ENCODE measurements at places on chromosomes 4 and X.

DNA sequence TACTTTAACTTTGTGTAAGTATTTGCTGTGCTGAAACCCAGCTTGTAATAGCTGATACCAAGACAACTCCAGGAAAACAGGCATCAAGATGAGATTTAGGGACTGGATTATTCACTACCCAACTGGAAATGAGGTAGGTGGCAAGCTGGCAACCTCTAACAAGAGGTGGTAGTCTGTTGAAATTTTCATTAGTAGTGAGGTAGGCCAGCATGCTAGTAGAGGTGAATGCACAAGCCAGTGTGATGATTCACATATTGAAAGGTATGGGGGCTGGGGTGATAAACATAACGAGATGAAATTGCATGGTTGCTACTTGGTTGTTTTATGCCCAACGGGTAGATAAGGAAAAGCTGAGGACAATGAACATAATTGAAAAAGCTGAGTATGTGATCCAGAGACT is 8.5 kb upstream of the TMPRSS11D start:
- no peak for DNase-seq

DNA sequence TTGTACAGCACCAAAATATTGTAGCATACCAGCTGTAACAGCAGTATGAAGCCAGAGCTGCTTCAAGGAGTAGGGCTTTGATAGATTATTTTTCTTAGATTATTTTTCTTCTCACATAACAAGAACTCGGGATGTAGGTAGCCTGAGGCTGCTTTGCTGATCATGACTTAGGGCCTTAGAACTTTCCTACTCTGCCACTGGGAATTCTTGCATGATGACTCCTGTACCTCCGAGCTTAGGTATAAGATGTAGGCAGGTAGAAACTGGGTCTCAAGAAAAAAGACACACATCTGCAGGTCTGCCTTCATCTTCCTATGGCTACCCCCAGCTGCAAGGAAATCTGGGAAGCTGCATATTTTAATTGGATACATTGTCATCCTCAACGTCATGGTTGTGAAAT is 115.9 kb upstream of the PNPLA4 start:
- no peak for DNase-seq

DNA sequence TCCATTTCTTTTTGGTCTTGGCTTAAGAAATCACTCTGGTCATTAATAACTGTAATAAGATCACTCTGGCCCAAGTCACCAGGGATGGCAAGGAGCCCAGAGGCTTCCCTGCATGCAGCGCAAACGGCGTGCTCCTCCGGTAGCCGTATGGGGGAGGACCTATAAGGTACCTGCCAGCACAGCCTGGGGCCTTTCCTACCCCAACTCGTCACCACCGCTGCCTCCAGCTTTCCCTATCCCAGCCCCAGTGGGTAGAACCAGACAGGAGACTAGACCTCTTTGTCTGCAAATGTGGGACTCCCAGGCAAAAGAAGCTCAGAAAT is 25.9 kb downstream of the HAND2 start:
- no peak for DNase-seq

- no peak for DNase-seq
Observed at GRCh38 chr4:125070861-125071260, 243.9 kb upstream of the FAT4 start.

DNA sequence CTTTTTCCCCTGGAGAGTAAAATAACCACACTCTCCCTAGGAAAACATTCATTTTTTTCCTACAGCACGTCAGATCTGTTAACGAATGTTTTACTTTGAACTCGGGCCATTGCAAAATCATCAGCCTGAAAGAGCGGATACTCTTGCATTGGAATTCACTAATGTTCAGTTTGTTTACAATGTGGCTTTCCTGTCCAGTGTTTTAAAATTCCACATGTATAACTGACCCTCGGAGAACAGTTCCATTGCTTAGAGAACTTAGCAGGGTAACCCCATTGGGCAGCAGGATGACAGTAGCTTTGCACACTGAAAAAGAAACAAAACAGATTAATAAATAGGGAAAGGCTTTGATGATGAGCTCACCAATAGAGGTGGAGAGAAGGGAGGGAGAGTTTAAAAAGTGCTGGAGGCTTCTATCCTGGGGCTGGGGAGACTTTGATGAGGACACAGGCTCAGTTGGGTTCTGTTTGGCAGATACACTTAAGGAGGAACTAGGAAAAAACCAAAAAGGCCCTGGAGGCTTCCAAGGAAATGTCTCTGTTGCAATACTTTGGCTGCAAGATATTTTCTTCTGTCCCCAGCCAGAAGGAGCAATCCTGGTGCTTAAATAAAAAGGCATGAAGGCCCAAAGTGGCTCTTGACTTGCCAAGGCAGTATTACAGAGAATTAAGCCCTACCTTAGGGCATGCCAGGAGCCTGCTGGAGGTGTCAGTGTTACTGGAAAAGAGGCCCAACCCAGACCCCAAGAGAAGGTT is 143.1 kb downstream of the ARSF start:
- DNase-seq, result no peak

DNA sequence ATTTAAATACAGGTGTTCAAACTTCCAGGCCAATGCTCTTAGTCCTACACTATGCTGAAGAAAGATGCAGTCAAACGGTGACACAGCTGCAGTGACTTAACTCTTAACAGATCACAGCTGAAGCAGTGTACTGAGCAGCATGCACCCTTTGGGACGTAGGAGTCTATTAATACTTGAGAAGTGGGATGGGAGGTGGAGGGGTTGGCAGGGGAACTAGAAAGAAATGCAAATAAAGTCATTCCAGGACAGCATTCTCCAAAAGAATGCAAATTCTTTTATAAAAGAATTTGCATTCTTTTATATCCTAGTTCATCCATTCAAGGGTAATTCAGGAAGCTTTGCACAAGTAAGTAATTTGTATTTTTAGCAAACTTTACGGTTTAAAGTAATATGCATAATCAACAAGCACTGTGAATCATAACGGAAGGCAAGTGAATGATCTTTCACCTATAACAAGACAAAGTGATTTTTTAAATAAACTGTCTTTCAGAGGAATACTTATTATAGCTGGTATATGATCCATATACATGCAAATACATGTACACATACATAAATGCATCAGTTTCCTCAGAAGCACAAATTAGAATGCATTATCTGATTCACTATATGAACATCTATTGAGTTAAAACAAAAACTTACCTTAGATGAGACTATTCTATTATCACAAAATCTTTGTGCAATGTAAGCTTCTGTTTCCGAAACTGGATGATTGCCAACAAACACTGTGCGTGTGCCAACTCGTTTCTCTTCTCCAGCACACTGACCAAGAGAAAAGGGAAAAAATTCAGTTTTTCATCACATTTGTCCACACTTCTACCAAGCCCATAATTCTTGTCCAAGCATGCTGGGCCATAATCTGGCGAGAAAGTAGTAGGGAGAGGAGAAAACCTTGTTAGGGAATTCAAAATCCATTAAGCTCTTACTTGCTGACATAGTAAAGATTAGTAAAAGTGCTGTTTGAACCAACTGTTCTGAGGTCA is 106.5 kb downstream of the ATP11C start:
- no peak for DNase-seq

GRCh38 chr4:141210168-141210567 is 10.5 kb upstream of the ZNF330 start:
- DNase-seq, result no peak

DNA sequence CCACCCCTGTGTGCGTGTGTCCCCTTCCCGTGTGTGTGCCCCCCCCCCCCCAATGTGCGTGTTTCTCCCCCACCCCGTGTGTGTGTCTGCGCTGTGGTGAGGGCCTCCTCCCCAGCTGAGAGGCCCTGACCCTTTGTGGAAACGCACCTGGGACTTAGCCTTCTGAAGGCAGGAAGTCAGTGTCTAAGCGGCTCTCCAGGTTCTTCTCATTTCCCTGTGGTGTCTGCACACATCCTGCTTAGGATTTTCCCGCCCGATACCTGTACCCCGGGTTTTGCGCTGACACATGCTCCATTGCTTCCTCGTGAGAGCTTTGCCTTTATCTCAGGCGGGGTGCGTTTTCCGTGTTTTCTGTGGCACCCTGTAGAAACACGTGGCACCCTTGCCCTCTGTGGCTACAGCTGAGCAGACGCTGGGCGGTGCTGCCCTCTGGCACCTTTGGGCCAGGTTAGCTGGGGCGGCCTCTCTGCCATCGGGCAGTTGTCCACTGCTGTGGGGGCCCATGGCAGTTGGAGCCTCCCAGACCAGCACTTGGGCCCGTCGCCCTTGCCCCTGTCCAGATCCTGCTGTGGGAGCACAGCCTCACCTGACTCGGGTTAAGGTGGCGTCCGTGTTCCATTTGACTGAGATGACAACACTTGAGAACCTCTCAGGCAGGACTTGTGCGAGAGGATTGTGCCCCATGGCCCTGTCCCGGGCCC is 26.3 kb downstream of the MAEA start:
- no peak for DNase-seq

DNA sequence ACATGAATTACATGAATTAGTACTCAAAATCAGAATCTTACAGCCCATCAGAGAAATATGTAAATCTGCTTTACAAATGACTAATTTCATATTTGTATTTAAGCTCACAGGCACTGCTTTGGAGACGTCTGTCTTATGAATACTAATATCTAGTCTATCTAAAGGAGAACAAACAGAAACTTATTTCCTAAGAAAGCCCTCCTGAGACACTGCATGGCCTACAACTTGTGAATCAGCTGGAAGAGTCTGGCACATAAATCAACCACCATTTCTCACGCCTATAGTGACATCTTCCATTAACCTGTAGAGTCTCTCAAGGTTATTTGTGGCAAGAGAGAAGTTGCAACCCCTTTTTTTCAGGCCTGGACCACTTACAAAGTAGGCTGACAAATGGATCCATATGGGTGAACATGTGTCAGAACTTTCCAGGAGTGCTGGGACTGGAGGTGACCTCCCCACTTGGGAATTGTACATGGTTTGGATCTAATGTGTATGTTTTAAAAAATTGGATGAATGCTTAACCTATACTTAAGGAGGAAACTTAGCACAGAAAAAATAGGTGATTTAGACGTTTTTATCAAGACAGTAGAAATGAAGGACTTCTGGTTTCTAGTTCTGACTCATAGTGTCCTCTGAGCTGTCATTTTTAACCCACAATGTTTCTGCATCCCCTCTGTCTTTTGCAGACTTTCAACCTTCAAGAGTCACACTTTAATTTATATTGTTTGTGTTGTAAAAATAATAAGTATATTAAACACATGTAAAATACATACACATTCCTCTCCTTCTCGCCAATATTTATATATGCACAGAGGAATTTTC is 83.2 kb upstream of the ARHGAP24 start:
- no peak for DNase-seq

DNA sequence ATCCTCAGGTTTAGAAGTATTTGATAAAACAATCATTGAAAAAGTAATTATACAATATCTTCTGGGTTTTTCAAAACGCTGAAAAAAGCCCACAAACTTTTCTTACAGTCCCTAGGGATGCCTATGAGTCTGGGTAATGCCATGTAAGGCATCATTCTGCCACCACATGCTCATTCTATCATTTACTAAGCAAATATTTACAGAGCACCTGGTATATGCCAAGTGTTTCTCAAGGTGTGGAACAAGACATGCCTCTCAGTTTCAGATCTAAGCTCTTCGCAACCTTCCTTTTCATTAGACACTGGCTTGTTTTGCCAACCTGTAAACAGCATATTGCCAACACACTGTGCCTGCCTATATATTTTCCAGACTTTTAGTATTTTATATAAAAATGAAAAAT is 17.7 kb downstream of the MID1 start:
- DNase-seq, result no peak

DNA sequence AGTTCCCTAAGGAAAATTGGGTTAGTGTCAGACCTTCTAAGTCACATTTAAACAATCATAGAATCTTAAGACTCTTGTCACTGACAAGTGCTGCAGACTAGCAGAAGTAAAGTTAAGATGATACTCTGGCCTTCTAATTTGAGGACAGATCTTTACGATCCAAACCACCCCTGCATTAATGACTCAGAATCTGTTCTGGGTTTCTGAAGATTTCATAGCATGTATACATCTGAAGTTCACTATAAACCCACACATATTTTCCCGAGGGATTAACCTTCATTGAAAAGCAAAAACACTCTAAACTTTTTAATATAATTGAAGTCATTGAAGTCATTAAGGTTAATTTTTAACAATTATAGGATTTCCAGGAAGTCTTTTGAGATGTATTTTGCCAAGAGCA is 674.3 kb downstream of the IQCM start:
- DNase-seq, result no peak

DNA sequence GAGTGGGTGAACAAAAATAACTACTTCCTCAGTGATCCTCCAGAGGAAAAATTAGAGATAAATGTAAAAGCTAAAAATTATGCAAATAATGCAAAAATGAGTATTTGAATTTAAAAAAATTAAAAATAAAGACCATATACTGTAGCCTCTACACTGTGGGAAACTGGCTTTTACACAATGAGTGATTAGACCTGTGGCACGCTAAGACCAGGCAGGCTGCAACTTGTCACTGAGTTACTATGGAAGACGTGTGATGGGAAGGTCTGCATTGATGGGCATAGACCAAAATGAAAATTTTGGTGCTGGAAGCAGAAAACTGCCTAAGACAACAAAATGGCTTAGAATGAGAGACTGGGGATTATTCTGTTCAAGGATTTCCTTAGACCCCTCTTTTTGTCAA is 30.2 kb downstream of the BTC start:
- DNase-seq, result no peak

DNA sequence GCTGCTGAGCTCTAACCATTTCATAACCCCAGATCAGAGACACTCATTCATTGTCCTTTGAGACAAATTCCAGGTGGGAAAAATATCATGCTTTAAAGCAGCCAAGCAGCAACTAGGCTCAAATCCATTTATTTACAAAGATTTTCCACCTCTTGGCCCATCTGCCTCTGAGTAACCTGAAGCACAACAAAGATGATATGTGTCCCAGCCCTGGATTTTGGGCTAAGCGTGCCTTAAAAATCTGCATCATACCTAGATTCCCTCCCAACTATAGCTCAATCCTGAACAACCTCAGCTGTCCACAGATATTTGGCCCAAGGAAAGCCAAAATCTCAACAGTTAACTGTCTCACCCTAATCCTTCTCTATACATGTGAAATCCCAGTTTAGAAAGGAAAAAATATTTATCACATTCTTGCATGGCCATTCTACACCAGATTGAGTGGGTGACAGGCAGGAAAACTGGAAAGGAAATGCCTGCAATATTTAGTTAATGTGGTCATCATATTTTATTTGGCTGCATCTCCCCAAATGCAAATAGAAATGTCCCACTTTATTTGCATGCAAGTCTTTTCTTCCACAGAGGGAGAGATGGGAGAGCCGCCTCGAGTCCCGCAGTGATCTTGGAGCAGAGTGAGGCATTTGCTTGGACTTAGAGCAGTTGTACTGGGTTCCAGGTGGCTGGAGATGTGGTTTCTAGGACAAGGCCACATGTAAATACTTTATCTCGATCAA is 146.4 kb upstream of the EOLA2 start:
- no peak for DNase-seq

DNA sequence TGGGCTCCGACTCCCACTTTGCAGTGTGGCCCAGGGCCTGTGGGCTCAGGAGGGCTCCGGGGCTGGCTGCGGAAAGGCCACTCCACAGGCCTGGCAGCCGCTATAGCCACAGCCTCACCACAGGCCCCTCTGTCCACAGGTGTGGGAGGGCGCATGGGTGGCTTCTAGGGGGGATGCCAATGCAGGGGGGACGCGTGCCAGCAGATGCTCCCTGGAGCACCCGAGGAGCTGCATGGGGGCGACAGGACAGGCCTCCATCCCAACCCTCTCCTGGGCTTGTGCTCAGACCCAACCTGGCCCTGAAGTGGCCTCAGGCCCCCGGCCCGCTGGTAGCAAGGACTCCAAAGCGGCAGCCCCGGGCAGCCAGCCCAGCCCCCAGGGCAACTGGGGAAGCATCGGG is 8.0 kb downstream of the BGN start:
- no peak for DNase-seq

- DNase-seq, result no peak
Observed at GRCh38 chr4:7823416-7823824, 116.2 kb downstream of the AFAP1 start.
